ENCODE measurements at places on chromosomes 12 and 14.
A peak's percentile ranks its signal among the peaks of the same experiment; 100 is the strongest.

GRCh38 chr14:21668377-21668776 is 5.2 kb downstream of the OR4E1 start:
- no peak for DNase-seq

GRCh38 chr12:47189728-47190127 is 110.0 kb upstream of the AMIGO2 start:
- DNase-seq, result no peak

DNA sequence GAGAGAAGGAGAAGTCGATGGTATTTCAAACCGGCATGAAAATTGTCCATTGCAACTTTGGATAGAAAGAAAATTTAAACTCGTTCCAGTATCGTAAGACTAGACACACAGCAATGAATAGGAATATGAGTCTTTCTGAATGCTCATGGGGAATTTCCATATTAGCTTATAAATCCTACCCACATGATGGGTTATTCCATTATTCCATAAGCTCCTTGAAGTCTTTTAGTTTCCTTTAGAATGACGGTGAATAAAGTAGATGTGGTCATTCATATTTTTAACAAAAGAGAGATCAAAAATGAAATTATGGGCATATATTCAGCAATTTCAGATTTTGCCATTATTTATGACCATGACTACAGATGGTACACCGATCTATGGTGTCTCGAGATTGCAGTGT is 163.4 kb upstream of the HMGA2 start:
- DNase-seq, result no peak

GRCh38 chr14:101254805-101255764 is 306.2 kb upstream of the DIO3 start:
- no peak for DNase-seq

- DNase-seq, result peak; percentile 73
Measured at GRCh38 chr12:113870035-113870434, 96.1 kb downstream of the RBM19 start.

DNA sequence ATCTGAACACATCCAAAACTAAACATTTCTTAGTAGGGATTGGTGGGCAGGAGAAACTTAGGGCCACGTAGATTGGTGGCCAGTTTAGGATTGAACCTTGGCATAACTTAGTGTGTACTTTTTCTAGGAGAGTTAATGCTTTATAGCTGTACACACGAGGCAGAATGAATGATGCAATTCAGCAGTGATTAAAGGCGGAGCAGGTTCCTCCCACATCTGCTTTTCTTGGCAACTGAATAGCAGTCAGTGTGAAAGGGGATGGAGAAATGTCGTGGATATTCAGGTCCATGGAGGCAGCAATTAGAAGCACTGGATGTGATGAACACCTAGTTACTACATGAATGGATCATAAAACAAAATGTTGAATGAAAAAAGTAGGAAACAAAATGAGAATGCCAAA is 493.8 kb downstream of the FUT8 start:
- DNase-seq, result no peak

DNA sequence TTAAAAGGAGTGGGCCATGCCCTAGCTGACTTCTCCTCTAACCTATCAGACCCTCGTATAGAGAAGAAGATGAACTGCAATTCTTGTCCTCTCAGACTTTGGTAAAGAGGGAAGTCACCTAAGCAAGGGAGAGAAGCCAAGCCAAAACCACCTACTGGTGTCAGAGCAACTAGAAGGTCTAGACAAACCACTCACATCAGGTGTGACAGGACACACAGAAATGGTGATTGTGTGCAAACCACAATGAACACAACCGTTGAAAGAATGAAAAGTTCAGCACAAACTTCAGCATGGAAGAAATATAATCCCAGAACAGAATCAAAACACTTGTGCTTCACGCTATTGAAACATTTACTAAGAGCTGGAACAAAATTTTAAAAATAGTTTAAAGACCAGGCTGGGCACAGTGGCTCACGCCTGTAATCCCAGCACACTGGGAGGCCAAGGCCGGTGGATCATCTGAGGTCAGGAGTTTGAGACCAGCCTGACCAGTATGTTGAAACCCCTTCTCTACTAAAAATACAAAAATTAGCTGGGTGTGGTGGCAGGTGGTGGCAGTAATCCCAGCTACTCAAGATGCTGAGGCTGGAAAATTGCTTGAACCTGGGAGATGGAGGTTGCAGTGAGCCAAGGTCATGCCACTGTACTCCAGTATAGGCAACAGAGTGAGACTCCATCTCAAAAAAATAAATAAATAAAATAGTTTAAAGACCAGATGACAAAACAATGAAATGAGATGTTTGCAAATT is 56.2 kb upstream of the NTF3 start:
- no peak for DNase-seq

GRCh38 chr12:124881123-124881522 is 17.5 kb upstream of the SCARB1 start:
- DNase-seq, result no peak

- no peak for DNase-seq
Measured at GRCh38 chr12:810671-811415, 58.5 kb downstream of the WNK1 start.

DNA sequence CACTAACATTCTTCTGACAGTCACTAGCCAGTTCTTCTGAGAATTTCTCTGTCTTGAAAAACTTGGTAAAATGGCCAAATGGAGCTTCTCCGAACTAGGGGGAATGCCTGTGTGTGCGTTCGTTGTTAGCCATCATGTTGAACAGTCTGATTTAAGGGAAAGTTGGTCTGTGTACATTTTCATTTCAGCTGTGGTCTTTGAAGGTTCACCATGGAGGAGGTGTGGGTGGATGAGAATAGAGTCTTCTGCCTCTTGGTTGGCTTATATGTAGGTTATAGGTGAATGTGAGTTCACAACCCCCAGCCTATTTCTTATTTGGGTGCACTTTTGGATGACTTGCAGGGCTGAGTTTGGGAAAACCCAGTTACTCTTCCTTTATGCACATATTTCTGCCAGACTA is 12.9 kb downstream of the ETV6 start:
- no peak for DNase-seq

DNA sequence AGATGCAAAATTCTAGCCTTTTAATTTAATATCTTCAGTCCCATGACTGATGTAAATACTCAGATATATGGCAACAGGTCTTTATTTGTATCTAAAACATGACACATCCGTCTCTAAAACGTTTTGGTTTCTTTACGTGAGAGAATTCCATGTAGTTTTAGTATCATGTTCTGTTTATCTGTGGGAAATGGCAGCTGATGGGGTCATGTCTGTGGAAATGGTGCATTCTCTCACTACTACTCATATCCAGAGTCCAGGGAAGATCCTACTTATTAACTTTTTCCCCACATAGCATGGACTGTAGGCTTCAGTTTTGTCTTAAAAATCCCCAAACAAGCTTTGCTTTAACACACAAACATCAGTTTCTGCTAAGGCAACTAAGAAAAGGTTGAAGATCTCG is 53.8 kb downstream of the SPTLC2 start:
- DNase-seq, result no peak

DNA sequence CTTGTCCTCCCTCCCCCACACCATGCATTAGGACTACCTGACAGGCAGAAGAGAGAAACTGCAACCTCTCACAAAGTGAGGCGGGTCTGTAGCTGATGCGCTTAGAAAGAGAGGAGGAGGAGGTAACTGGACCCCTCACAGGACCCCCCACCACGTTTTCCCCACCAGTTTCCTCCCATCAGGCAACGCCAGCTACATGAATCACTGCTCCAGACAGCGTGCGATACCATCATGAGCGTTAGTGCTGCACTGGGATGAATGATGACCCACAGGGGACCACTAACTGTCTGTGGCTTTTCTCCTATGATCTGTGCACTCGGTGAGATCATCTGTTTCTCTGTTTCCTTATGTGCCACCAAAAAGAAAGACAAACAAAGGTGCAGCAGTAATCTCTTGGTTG is 77.7 kb downstream of the KCNK10 start:
- peak; percentile 58 for DNase-seq

GRCh38 chr12:14656846-14657245 is 39.6 kb downstream of the GUCY2C start:
- DNase-seq, result no peak

- peak; percentile 76 for DNase-seq
Measured at GRCh38 chr12:105235281-105235731, 668 bp downstream of the APPL2 start.

- no peak for DNase-seq
Measured at GRCh38 chr14:103871596-103872480, 24.5 kb upstream of the PPP1R13B start.

- DNase-seq, result no peak
Measured at GRCh38 chr12:116196752-116197718, 80.5 kb downstream of the MED13L start.

DNA sequence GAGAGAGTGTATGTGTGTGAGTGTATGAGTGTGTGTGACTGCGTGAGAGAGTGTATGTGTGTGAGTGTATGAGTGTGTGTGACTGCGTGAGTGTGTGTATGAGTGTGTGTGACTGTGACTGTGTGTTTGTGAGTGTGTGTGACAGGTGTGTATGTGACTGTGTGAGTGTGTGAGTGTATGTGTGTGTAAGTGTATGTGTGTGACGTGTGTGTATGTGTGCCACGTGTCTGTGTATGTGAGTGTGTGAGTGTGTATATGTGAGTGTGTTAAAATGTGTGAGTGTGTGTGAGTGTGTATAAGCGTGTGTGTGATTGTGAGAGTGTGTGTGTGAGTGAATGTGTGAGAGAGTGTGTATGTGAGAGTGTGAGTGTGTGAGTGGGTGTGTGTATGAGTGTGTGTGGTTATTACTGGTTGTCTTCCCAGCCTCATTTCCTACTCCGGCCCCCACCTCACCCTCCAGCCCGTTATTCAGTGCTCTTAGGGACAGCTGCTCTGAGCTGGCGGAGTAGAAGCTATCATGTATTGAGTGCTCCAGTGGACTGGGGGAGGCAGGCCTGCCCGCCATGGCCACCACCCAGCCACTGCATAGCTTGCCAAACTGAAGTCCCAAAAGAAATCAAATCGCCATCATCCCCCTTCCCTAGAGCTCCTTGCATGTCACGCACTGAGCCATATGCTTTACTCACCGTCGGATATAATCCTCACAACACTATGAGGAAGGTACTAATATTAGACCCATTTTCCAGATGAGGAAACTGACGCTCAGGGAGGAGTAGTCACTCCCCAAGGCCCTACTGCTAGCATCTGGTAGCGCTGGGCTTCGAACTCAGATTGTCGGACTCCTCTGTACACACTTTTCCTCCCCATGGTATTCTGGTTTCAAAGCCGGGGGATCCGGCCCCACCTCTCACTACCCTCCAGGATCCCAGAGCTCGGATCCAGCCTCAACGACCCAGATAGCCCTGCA is 10.3 kb upstream of the MYL2 start:
- DNase-seq, result no peak

Measured in NCI-H1417 (cell line).